NCI-H1930 (cell line): ENCODE measurements at places on chromosomes 11 and 22.

DNA sequence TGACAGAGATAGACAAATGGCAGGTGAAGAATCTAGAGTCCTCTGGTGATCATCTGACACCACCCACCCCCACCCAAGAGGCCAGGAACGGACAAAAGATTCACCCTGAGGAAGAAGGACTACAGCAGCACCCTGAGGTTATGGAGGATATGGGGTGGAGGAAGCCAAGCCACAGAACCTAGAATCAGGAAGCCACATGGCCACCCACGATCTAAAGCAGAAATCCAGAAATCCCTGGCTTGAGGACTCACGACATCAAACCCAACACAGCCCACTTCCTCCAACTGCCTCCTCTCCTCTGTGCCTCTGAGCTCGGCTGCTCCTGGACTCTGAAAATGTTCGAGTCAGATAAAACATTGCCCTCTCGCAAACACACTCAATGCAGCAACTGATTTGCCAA is 364.3 kb downstream of the SHANK2 start:
- DNase-seq: no peak

GRCh38 chr22:34490886-34491285 is 570.6 kb upstream of the LARGE1 start:
- no peak for DNase-seq

GRCh38 chr11:88250566-88251242 is 75.5 kb upstream of the RAB38 start:
- DNase-seq: peak; percentile 39

DNA sequence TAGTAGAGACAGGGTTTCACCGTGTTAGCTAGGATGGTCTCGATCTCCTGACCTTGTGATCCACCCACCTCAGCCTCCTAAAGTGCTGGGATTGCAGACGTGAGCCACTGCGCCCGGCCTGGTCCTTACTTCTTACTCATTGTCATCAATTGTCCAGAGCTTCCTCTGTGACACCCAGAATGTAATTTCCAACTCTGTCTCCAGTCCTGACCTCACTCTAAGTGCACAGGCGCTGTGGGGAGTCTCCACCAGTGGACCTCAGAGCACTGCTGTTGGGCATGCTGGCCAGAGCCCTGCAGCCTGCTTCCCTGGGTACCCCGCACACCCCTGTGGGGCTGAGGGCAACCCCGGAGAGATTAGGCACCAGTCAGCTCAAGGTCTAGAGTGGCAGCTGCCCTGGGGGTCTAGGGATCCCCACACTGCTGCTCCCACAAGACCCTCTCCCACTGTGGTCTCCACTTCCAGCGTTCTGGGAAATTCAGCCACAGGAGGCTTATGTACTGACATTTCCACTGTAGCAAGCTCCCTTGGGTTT is 1140.3 kb downstream of the TBC1D22A start:
- no peak for DNase-seq

GRCh38 chr11:88100151-88100550 is 75.1 kb downstream of the RAB38 start:
- no peak for DNase-seq

- no peak for DNase-seq
Measured at GRCh38 chr11:122701143-122701542, 45.6 kb downstream of the UBASH3B start.

GRCh38 chr11:133947321-133947756 is 9.4 kb downstream of the IGSF9B start:
- no peak for DNase-seq

GRCh38 chr11:96051820-96052219 is 127.9 kb upstream of the MTMR2 start:
- no peak for DNase-seq

GRCh38 chr22:24460418-24461089 is 33.2 kb downstream of the ADORA2A start:
- no peak for DNase-seq

DNA sequence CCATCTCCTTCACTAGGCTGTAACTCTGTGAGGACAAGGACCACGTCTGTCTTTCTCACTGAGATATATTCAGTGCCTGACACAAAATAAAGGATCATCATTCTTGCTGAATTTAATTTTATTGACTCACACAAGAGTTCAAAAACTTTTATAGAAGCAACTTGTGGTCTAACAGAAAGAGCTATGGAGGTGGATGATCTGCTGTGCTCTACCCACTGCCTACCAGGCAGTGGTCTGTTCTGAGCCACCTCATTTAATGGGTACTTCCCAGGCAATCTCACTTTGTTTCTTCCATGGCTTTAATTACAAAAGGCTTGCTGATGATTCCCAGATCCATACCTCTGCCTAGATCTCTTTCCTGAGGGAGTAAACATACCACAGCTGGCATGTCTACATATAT is 4.7 kb downstream of the BTBD18 start:
- DNase-seq: no peak

DNA sequence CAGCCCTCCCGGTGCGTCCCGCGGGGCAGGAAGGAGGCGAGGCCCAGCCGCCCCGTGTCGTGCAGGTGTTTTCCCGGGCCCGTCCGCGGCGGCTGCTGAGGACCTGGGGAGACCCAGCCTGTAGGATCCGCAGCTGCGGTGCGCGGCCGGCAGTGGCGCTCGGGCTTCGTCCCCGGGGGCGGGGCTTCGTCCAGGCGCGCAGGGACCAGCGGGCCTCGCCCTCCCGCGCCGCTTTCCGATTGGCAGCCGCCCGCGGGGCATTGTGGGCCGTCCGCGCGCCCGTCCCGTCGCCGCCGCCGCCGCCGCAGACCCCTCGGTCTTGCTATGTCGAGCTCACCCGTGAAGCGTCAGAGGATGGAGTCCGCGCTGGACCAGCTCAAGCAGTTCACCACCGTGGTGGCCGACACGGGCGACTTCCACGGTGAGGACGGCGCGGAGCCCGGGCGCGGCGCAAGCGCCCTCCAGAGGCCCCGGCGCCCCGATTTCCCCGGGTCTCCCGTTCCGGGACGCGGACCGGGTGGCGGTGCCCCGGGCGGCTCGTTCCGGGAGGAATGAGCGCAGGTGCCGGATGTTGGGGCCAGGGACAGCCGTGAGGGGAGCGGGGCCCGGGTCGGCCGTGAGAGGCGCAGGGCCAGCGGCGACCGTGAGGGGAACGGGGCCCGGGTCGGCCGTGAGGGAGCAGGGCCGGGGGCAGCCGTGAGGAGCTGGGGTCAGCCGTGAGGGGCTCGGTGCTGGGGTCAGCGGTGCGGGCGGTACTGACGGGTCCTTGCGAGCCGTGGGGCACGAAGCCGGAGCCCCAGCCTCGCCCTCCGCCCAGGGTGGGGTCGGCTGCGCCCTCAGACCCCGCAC is at the start of gene TALDO1:
Gene TALDO1, plus strand, starts transcription at position 307 of the 849 bp plus-strand sequence. Its CDS starts 18 bp downstream, at position 325.
- peak; percentile 90 for DNase-seq

GRCh38 chr11:98194611-98195010 is 826.1 kb upstream of the CNTN5 start:
- DNase-seq: no peak

GRCh38 chr22:25900390-25900789 is 158.4 kb downstream of the MYO18B start:
- DNase-seq: no peak

DNA sequence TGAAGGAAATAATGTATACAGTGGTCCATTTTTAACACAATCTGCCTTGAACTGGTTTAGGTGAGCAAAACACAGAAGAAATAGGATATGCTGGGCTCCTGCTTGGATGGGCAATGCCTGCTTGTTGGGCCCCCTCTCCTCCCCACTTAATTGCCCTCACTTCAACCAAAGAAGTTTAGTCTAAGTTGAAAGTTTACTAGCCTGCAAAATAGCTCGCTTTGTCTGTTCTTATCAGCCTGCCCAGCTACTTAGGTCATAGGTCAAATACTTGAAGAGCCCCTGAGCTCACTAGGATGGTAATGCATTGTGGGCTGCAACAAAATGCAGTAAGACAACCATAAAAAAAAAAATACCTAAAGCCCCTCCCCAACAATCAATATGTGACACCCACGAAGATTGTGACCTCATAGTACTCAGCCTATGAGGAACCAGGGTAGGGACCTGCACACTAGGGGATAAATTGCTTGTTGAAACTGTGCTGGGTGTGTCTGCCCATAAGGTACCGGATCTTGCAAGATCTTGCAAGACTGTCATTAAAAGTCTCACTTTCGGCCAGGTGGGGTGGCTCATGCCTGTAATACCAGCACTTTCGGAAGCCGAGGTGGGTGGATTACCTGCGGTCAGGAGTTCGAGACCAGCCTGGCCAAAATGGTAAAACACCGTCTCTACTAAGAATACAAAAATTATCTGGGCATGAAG is 10.9 kb downstream of the DRICH1 start:
- no peak for DNase-seq

DNA sequence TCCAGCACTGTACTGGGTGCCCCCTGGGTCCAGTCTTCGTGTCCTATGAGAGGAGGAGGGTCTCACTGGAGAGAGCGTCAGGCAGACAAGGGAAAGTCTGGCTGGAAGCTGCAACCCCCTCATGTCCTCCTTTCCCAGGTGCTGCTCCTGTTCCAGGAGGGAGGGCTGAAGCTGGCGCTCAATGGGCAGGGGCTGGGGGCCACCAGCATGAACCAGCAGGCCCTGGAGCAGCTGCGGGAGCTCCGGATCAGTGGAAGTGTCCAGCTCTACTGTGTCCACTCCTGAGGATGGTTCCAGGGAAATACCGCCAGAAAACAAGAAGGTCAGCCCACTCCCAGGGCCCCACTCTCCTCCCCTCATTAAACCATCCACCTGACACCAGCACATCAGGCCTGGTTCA is 10.2 kb downstream of the LGALS12 start:
- DNase-seq: no peak

- DNase-seq: no peak
Measured at GRCh38 chr11:84437071-84437980, 1151.2 kb upstream of the CCDC90B start.

DNA sequence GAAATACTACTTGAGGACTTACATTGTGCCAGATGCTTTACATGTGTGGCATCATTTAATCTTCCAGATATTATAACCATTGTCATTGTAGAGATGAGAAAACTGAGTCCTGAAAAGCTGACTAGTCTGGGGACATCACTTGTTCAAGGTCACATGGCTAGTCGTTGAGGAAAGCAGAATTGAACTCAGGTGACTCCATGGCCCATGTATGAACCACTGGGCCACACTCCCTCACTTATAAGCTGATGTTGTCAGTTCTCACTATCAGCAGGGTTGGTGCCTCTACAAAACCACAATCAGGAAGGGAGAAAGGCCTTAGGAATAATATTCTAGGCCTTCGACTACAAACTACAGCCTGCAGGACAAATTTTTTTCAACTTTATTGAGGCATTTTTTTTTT is 26.1 kb upstream of the ADA2 start:
- no peak for DNase-seq

DNA sequence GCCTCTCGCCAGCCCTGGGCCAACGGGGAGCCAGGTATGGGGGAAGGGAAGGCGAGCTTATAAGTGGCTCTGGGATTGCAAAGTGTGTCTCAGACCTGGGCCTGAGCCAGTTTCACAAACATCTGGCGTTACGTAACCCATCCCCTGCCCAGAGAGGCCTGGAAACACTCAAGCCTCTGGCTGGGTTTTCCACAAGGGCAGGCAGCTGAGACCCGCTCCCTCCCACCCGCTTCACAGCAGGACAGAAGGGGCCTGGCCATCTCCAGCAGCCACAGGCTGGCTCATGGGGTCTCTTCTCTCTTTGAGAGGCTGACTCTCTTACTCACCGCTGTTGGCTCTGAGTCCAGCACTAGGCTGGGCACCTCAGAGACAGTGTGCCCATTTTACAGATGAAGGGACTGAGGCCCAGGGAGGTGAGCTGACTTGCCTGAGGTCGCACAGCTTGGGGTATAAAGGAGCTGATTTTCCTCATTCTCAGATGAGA is 44.5 kb downstream of the TRIOBP start:
- DNase-seq: no peak

DNA sequence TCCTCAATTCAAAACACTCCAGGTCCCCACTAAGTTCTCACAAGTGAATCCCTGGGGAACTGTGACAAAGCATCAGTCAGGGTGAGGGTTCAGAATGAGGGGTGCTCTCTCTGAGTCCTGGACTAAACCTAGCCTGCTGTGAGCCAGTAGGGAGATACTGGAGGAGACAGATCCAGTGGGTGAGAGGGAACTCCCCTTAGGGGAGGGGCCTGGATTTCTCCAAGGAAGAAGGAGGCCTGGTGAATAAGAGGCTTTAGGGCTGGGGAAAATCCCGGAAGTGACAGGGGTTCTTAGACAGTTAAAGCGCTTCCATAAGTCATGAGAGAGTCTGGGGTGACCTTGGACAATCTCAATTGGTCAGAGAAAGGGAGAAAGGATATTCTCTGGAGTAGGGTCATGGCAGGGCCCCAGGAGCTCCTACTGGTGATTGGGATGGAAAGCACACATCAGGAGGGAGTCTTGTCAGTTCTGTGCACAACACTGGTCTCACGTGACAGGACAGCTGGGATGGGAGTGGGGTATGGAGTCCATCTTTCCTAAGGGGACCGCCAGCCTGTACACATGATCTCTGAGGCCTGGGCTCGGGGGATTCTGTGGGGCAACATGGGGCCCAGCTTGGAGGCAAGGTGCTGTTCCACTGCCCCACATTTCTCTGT is 1.5 kb downstream of the TBC1D10A start:
- DNase-seq: no peak

GRCh38 chr22:41648432-41648831 is 27.3 kb downstream of the XRCC6 start:
- no peak for DNase-seq

DNA sequence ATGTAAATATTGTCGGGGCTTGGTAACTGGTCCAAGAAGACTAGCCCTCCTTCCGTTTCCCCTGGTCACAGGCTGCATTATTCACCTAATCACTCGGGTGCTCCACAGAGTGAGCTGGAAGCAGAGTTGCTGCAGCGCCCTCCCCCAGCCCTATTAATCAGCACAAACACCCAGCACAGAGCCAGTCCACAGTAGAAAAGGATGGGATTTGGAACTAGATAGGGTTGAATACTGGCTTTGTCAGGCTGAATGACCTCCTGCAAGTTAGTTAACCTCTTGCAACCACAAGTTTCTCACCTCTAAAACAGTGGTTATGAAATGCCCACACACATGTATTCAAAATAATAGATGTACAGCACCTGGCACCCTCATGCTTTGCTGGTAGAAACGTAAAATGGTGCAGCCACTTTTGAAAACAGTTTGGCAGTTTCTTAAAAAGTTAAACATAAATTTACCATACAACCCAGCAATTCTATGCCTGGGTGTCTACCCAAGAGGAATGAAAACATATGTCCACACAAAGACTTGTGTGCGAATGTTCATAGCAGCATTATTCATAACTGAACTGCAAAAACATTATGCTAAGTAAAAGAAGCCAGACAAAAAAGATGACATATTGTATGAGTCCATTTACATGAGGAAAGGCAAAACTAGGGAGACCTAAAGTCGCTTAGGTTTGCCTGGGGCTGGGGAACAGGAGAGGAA is 31.7 kb upstream of the APLP2 start:
- DNase-seq: no peak

- DNase-seq: peak; percentile 39
Measured at GRCh38 chr11:99015634-99016454, 4.9 kb upstream of the CNTN5 start.

- no peak for DNase-seq
Measured at GRCh38 chr11:5488385-5488784, at the start of gene OR52D1. OR52D1 (plus strand) TSS chr11:5488685; CDS start chr11:5488707, 22 bp downstream.

GRCh38 chr11:132451942-132452601 is 1080.2 kb downstream of the OPCML start:
- no peak for DNase-seq

- no peak for DNase-seq
Measured at GRCh38 chr11:132126973-132127899, 756.8 kb downstream of the NTM start.

- no peak for DNase-seq
Measured at GRCh38 chr11:30424844-30425243, 101.9 kb downstream of the ARL14EP start.
